ENCODE measurements at places on chromosomes 7 and 10. TPM values are rescaled to one million over a fixed set of nuclear protein-coding genes. Genes with fewer than 3 reads are reported as not detected.

HTR5A gene
- not detected for total RNA-seq

SCART1 gene
- total RNA-seq, result 2.2 TPM

PGAM2 gene
- not detected for total RNA-seq

VPS37D gene
- 3.1 TPM for total RNA-seq

CYP2C9 gene
- not detected for total RNA-seq

DOCK1 gene
- 38.4 TPM for total RNA-seq

ITGB8 gene
- 2.4 TPM for total RNA-seq

EBF3 gene
- 22.8 TPM for total RNA-seq

PTPRN2 gene
- 3.9 TPM for total RNA-seq

NT5C3A gene
- total RNA-seq, result 10.6 TPM

NRCAM gene
- 26.5 TPM for total RNA-seq

TFPI2 gene
- total RNA-seq, result 87.4 TPM

Measured in cardiac ventricle fibroblast (primary cell).